NCI-H524 treated with DMSO at 0.1 percent for 48 hours (cell line): ENCODE measurements at places on chromosomes 1 and 21.

- no peak for DNase-seq
Measured at GRCh38 chr1:224542783-224543440, 73.2 kb upstream of the CNIH3 start.

DNA sequence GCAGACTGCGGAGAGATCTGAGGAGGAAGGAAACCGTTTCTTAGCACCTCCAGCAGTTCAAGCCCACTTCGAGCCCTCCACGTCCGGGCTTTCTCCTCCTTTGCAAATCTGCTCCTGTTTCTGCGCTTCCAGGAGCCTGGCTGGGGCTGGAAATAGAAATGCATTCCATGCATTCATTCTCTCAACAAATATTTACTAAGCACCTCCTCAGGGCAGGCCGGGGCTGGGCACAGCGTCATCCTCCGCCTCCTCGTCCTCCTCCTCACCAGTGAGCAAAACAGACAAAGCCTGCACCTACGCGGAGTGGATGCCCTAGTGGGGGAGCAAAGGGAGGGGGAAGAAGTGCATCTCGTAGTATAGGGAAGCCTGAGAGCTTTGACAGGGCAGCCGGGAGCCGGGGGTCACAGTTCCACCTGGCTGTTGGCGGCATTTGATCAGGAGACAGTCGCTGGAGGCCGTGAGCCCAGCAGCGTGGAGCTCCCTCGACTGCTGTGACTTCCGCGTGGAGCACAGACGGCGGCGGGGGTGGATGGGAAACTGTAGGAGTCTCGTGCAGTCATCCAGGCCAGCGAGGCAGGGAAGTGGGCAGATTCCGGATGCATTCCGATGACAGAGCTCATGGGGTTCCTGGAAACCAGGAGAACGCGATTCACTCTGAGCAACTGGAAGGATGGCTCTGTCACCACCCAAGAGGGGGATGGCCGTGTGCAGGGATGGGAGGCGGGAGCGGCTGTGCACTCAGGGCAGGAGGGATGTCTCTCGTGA is 93.5 kb downstream of the SIK1 start:
- DNase-seq = no peak

GRCh38 chr1:27357281-27358037 is 9.3 kb downstream of the MAP3K6 start:
- no peak for DNase-seq

GRCh38 chr1:77831976-77832711 is 52.7 kb downstream of the MIGA1 start:
- no peak for DNase-seq

GRCh38 chr1:61087571-61087970 is 5.2 kb downstream of the NFIA start:
- no peak for DNase-seq

GRCh38 chr1:244849189-244849866 is 13.9 kb downstream of the COX20 start:
- DNase-seq = no peak

- DNase-seq = no peak
Measured at GRCh38 chr1:229434005-229434640, at the start of gene ACTA1. TSS of gene ACTA1 (minus strand) at chr1:229434094. CDS start at chr1:229433115, 979 bp downstream.

GRCh38 chr1:90957497-90957896 is 64.3 kb downstream of the ZNF644 start:
- no peak for DNase-seq

- DNase-seq = no peak
Measured at GRCh38 chr1:174989536-174990220, 10.1 kb upstream of the CACYBP start.

DNA sequence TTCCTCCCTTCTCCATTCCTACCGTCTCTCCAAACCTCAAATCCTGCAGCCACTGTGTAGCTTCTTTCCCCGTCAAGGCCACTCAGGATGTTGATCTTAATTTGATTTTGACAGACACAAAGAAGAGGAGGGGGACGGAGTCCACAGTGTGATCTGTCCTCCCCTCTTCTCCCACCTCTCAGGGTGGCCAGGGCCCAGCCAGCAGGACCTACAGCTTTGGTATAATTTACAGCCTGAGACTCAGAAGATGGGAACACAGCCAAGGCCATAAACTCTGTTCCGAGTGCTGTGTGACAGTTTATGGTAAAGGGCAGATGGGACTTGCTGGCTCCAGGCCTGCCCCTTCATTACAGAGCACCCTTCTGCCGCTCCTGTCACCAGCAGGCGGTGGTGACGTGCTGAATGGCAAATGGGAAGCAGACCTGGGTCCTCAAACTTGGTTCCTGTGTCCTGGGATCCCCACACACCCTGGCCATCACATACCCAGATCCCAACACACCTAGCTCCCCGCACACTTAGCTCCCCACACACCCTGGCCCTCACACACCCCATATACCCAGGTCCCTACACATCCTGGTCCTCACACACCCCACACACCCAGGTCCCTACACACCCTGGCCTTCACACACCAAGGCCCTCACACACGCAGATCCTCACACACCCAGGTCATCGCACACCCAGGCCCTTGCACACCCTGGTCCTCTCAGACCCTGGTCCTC is 71.6 kb downstream of the CD2 start:
- DNase-seq = peak; percentile 85

GRCh38 chr1:67939186-67939743 is 106.0 kb upstream of the GNG12 start:
- no peak for DNase-seq

DNA sequence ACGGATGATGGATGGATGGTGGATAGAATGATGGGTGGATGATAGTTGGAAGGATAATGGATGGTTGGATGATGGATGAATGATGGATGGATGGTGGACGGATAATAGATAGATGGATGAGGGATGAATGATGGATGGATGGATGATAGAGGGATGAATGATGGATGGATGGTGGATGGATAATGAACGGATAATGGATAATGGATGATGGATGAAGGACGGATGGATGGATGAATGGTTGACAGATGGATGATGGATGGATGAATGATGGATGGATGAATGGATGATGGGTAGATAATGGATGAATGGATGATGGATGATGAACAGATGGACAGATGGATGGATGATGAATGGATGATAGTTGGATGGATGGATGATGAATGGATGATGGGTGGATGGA is 255.1 kb downstream of the NPHP4 start:
- no peak for DNase-seq

- DNase-seq = no peak
Measured at GRCh38 chr1:145720878-145721671, 1.8 kb downstream of the CD160 start.

- no peak for DNase-seq
Measured at GRCh38 chr1:152328801-152329391, 3.9 kb upstream of the FLG start.

DNA sequence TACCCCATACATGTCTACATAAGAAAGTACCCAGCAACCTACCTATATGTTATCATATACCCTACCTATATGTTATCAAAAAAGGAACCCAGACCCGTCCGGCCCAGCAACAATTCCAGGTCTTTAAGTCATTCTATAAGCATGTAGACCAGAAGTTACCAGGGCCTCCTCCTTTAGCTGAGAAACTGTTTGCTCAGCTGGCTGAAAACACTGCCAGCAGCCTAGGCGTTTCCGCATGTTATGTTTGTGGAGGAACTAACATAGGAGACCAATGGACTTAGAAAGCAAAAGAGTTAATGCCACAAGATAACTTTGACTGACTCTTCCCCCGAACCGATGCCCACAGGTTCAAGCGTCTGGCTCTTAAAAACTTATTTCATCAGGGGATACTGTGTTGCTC is 7.1 kb upstream of the ZNF678 start:
- no peak for DNase-seq

DNA sequence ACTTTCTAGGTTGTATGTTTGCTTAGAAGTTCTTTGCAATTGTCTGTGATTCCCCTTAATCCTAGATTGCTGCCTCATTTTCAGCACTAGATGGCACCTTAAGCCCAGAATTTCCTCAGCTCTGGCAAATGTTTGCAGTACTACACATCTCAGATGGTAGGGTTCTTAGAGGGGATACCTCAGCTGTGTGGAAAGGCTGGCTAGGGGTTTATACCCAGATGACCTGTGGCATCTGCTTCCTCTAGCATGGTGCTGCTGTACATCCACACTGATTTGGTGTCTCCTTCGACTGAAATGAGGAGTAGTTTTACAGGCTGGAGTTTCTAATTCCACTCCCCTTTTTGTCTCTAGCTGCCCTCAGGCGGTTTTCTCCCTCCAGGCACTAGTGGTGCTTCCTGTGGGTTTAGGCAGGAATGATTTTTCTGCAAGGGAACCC is 23.5 kb downstream of the ASB17 start:
- DNase-seq = peak; percentile 21

DNA sequence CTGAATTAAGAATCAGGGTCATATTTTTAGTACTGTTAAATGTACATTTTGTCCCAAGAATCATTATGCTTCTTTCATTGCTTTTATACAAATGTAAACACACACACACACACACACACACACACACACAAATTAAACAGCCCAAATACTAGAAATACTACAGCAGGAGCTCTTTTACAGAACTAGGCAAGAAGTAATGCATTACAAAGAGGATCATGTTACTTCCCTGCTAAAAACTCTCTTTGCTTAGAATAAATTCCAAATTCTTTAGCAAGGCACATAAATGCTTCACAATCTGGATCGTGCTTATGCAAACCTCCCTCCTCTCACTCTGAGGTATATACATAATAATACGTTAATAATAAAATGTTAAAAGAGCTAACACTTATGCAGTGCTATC is 720.4 kb upstream of the ADGRL4 start:
- no peak for DNase-seq

GRCh38 chr1:173415490-173415889 is 61.6 kb upstream of the PRDX6 start:
- no peak for DNase-seq

GRCh38 chr1:109634771-109635750 is 15.4 kb downstream of the AMPD2 start:
- DNase-seq = no peak

DNA sequence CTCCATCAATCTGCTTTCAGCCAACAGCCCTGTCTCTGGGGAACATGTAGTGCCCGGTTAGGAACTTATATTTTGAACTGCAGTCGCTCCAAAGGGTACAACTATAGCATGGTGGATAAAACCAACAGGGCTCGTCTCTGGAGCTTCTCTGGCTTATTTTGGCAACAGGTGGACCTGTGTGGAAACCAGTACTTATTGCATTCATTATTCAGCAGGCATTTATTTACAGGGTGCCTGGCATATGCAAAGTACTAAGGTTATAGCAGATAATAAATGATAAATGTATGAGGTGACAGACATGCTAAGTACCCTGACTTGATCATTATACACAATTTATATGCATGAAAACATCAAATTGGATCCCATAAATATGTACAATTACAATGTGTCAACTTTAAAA is 93.7 kb downstream of the RGS7 start:
- no peak for DNase-seq

GRCh38 chr1:27098431-27099134 is 56.3 kb downstream of the SLC9A1 start:
- no peak for DNase-seq

DNA sequence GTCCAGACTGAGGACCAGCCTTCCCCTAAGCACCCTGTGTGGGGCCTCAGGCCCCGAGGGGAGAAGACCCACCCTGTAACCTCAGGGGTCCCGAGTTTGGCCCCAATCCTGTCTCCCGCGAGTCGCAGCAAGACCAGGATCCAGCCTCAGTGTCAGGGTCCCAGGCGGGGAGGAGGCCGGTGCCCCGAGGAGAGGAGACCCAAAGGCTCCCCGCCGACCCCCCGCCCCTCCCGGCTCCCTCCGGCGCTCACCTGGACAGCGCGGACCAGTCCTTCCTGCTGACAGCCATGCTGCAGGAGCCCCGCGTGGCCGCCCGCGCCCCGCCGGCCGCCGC is at the start of gene LAD1:
Gene LAD1 (minus strand): TSS at position 307 of the 334 bp plus-strand sequence. CDS start 18 bp downstream, at position 289.
- no peak for DNase-seq

GRCh38 chr21:31948676-31949075 is 75.9 kb downstream of the HUNK start:
- DNase-seq = no peak

GRCh38 chr1:208747979-208748378 is 503.8 kb upstream of the PLXNA2 start:
- DNase-seq = no peak

DNA sequence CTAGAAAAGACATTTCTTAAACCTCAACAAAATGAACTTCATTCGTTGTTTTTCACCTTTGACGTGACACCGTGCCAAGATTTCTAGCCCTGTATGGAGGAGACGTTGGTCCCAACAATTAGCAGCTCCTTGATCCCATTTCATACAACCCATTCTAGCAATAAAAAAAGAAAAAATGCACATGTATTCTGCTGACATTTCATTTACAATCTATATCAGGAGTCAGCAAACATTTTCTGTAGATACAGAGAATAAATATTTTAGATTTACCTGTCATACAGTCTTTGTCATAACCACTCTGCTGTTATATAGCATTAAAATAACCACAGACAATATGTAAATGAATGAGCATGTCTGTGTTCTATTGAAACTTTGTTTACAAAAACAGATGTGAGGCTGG is 7.0 kb upstream of the TAF1A start:
- DNase-seq = no peak

DNA sequence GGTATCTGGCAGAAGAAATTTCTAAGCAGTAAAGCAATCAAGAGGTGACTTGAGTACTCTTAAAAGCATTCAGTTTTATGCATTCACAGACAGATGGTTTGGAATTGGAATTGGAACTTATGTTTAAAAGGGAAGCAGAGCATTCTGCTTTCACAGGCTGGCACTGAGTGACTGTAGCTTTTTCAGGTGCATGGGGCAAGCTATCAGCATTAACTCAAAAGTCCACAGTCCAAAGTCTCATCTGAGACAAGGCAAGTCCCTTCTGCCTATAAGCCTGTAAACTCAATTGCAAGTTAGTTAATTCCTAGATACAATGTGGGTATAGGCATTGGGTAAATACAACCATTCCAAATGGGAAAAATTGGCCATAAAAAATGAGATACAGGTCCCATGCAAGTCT is 1620.3 kb downstream of the MRPL39 start:
- no peak for DNase-seq

GRCh38 chr1:90074970-90075391 is 80.1 kb downstream of the ZNF326 start:
- no peak for DNase-seq

GRCh38 chr21:41289431-41289830 is 27.2 kb upstream of the FAM3B start:
- no peak for DNase-seq

DNA sequence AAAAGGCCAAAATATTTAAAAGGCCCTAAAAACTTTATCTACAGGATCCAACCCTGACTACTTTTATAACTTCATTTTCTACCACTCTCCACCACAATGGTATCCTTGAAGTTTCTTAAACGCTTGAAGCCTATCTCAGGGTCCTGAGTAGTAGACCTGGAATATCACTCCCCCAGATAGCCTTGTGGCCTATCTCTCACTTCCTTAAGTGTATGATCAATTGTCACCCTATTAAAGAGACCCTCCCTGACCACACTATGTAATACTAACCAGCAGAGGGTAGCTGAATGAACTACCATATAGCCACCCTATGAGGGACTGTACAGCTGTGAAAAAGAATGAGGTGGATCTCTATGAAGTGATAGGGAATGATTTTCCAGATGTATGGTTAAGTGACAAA is 5.6 kb downstream of the CD58 start:
- DNase-seq = no peak

GRCh38 chr1:81678779-81679178 is 122.0 kb upstream of the ADGRL2 start:
- no peak for DNase-seq
